ENCODE measurements at places on chromosomes 4 and X. TPM values are rescaled to one million over a fixed set of nuclear protein-coding genes. Genes with fewer than 3 reads are reported as not detected.
A peak's percentile ranks its signal among the peaks of the same experiment; 100 is the strongest.

GRCh38 chr4:89218587-89218986 lies 89.0 kb downstream of the GPRIN3 start:
- no peak for DNase-seq

GRCh38 chr4:55965585-55965984 lies 16.8 kb downstream of the CEP135 start:
- DNase-seq, result no peak

DNA sequence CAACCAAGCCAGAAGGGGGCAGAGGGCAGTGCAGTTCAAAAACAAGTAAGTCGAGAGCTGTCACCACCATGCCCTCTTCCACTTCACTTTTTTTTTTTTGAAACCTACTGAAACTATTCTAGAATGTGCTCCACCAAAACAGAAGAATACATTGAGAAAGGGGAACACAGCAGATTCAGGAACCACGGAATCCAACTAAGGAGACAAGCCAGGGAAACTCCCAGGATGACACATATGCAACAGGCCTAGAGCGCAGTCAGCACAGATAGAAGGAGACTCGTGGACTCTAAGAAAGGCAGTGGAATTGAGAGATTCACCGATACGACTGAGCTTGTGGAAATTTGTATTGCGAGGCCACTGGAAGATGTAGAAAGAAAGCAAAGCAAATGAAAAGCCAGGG lies 66.1 kb downstream of the PHKA2 start:
- DNase-seq, result no peak

- no peak for DNase-seq
Measured at GRCh38 chr4:156201050-156201449, 247.4 kb upstream of the CTSO start.

- no peak for DNase-seq
Measured at GRCh38 chrX:7201496-7201895, 53.5 kb upstream of the PUDP start.

GRCh38 chr4:174255786-174256185 lies 27.7 kb downstream of the FBXO8 start:
- no peak for DNase-seq

GRCh38 chr4:185128272-185129119 lies 14.6 kb upstream of the SLC25A4 start:
- DNase-seq, result peak; percentile 24

The HOPX gene
- not detected for total RNA-seq

The COL4A5 gene
- 19.8 TPM for total RNA-seq

The ZMAT1 gene
- 4.4 TPM for total RNA-seq

The TCEAL5 gene
- not detected for total RNA-seq

The CCDC110 gene
- not detected for total RNA-seq

Data from Calu3 (cell line).